ENCODE measurements at places on chromosomes 6 and 20.

GRCh38 chr6:29990931-29991330 is 48.6 kb downstream of the HLA-A start:
- DNase-seq, result no peak

GRCh38 chr20:46145713-46146112 is 27.6 kb downstream of the CD40 start:
- no peak for DNase-seq

DNA sequence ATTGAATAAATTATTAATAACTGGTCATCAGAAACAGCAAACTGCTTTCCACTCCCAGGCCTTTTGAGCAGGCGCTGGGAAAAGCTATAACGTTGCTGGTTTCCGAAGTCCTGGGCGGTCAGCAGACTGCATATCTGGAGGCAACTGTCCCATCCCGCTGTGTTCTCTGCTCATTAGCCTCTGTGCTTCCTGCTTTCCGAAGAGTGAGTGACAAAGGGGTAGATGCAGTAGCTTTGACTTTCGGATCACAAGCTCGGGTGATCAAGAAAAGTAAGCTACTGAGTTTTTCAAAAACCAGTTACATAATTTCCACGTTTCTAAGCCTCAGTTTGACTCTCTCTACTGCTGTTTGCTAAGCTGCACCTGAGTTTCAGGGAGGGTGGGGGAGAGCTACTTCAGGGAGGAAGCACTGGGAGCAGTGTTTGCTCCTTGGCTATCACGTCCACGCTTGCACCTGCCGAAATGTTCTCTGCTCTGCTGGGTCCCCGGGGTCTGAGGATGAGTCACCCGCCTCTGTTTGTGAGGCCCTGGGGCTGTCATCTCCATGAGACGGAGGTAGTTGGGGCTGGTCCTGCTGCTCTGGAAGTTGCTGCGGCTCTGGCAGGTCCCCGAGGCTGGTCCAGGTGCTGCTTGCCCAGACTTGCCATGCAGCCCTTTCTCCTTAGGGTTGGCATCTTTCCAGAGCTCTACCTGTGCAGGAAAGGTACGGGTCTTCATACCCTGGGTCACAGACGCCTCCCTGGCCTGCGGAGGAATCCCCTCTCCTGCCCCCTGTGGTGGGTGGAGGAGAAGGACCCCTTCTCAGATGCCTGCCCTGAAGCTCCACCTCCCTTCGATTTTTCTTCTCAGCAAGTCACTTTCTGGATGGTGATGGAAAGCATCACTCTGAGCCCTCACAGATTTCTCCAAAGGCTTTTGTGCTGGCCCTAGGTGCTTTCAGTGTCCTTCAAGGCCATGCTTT is 220.0 kb downstream of the QKI start:
- DNase-seq, result no peak

GRCh38 chr6:4017834-4018170 is 61.1 kb downstream of the FAM217A start:
- no peak for DNase-seq

- DNase-seq, result no peak
Observed at GRCh38 chr6:107196152-107196551, 80.8 kb upstream of the BEND3 start.

DNA sequence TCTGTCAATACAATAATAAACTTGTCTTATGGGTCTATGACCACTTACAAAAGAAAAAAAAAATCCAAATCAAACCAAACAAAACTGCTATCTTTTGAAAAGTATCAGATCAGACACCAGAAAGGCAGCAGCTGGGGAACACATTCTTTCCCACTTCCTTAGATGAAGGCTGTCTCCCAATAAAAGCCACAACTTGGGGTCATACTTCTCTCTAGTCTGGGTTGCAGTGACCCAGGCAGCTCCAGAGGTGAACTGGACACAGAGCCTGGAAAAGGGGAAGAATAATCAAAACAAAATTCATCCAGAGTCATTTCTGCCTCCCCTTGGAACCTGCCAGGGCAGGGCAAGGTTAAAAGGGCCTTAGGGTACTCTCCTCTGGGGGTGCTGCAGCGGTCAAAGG is 19.1 kb downstream of the ATXN1 start:
- DNase-seq, result no peak

DNA sequence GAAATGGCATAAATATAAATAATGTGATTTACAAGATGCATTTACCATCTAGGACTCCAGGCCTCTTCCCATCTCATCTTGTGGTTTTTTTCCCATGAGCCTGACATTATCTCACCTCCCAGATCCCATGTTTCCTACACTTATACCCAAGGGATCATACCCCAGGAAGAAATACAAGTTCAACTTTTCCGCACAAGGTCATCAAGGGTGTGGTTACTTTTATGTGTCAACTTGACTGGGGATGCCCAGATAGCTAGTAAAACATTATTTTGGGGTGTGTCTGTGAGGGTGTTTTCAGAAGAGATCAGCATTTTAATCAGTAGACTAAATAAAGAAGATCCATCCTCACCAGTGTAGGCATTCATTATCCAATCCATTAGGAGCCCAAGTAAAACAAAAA is 176.3 kb upstream of the TNFAIP3 start:
- DNase-seq, result no peak

DNA sequence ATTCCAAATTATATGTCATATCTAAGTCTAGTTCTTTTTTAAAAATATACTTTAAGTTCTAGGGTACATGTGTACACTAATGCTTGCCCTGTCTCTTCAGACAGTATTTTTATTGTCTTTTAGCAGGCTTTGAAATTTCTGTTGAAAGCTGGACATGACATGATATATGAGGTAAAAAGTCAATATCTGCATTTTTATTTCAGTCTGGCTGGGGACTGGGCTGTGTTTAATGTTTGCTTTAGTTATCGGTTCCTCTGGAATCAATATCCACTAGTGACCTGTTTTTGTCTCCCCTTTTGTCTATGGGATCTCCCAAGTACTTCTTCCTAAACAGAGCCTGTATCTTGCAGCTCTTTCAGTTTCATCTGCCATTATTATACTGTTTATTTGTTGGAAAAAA is 786.2 kb upstream of the GJE1 start:
- no peak for DNase-seq

GRCh38 chr6:35402136-35402855 is 49.8 kb upstream of the FANCE start:
- DNase-seq, result no peak

GRCh38 chr6:56243518-56244070 is 3.8 kb downstream of the COL21A1 start:
- DNase-seq, result no peak

DNA sequence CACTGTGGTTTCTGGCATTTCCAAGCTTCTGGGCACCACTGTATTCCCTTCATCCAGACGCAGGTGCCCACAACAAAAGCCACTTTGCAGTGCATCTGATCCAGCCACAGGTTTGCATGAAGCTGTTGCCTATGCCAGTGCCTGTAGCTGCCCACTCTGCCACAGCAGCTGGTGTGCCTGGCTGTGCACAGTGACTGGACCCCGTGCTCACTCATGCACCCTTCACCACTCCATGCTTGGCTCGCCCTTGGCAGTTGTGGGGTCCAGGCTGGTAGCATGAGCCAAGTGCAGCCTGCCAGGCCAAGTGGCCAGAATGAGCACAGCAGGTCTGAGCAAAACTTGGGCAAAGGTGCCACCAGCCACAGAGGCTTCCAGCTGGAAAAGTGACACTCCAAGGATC is 42.7 kb downstream of the SEL1L2 start:
- no peak for DNase-seq

- no peak for DNase-seq
Observed at GRCh38 chr20:63691711-63692435, 4.6 kb upstream of the TNFRSF6B start.

DNA sequence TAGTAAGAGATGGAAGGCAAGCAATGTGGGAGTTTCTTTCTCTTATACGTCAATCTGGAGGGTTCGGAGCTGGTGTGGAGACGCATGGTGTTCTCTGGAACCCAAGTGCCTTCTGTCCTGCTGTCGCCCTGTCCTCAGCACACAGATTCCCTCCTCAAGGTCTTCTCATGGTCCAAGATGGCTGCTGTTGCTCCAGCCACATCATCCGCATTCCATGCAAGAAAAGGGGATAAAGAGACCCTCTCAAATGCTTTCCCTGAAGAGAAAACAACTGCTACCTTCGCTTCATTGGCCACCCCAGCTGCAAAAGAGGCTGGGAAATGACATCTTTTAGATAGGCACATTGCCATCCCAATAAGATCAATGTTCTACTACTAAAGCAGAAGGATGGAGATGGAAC is 151.2 kb downstream of the ANKRD60 start:
- no peak for DNase-seq

DNA sequence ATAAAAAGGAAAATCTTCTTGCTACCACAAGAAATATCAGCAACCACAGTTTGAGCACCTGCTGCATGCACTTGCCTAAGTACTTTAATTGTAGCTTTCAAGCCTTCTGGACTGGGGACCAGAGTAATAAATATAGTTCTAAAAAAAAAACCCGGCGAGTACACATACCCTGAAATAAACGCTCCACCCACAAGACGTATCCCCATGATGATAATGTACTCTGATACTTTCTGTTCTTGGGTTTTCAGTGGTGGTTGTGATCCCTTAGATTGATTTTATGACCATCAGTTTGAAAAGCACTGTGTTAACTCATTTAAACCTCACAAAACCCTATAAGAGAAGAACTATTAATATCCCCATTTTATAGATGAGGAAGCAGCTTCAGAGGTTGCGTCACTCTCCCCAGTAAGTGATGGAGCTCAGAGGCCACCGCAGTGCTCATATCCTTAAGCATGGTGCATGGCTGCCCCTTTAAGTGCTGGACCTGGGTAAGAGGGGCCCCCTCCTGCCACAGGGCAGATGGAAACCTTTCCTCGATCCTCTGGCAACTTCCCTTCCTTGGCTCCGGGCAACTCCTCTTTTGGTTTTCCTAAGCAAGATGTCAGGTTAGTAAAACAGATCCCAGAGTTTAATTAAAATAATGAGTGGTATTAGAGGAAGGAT is 67.3 kb downstream of the KCNB1 start:
- no peak for DNase-seq

DNA sequence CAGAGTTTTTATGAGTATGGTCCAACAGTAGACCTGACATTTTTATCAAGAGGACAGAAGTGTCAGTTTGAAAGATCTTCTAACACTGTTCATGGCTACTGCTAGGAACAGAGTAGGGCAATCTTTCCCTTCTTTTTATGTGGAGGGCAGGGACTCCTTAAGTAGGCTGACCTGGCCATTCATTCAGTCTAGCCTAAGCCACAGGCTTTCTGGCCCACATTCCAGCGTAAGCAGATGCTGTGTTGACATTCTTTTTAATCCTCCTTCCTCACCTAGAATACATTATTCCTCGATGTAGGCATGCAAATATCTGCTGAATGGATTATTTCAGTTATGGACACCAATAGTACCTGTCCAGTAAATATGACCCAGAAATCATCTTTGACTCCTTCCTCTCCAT is 188.3 kb downstream of the ATXN1 start:
- DNase-seq, result no peak

DNA sequence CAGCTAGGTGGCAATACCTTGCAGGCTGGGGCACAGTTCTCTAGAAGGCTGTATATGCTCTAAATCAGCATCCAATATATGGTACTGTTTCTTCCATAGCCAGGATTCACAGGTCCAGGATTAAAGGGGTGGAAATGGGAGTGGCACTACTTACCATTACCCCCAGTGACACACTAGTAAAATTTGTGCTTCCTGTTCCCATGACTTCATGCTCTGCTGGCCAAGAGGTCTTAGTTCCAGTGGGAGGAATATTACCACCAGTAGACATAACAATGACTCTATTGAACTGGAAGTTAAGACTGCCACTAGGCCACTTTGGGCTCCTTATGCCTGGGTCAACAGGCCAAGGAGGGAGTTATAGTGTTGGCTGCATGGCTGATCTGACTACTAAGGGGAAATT is 174.3 kb upstream of the TNFAIP3 start:
- DNase-seq, result no peak

DNA sequence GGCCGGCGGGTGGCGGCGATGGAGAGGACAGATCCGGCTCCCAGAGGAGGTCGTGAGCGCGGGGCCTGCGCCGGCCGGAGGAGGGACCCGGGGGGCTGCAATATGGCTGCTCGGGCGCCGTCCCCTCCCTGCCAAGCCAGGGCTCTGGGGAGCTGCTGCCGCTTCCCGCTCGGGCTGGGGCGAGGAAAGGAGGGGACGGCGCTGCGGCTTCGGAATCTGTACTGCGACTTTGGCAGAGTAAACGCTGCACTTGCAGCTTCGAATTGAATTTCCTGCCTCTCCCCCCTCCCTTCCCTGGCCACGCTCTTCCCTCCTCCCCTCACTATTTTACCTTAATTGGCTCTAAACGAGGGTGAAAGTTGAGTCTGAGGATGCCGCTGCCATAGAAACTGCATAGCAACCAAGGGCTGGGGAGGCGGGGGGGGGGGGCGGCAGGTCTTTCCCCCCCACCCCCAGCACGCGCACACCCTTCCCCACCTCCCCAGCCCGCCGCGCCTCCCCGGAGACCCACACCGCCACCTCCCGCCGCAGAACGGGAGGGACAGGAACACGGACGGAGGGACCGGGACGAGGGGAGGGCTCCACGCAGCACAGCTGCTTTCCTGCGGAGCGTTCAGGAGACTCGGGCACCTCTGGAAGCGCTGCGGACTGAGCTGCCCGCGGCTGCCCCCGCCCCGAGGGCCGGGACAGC is 93.9 kb downstream of the RNASET2 start:
- DNase-seq, result peak; percentile 26

GRCh38 chr6:83509441-83509840 is 2.9 kb upstream of the PRSS35 start:
- DNase-seq, result no peak

DNA sequence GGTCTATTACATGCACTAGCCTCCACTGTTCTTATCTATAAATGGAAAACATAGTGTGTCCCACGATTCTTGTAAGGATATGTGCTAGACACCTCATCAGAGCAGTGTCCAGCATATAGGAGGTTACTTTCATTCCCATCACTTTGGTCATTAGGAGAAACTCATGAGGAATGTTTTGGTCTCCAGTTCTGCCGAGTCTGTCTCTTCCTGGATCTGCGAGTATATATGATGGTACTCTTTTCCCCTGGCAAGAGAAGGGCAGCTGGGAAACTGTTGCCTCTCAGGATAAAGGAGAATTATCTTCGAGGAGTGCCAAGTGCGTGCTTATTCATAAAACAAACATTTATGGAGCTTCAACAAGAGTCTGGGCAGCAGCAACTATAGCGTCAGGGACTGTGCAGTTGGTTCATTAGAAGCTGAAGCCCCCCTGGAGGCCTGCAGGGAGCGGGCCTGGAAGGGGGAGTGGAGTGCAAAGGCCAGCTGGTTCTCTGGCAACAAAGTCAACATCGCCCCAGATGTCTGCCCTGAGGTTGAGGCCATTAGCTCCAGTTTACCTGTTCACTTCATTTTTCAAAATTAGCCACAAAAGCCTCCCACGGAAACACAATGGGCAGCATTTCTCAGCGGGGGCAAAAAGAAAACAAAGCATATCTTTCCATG is 811.9 kb downstream of the MAFB start:
- no peak for DNase-seq
